Suppressor macrophage treated with lipopolysaccharide for 1 hour (primary cell): ENCODE measurements at places on chromosomes 12 and 14.

DNA sequence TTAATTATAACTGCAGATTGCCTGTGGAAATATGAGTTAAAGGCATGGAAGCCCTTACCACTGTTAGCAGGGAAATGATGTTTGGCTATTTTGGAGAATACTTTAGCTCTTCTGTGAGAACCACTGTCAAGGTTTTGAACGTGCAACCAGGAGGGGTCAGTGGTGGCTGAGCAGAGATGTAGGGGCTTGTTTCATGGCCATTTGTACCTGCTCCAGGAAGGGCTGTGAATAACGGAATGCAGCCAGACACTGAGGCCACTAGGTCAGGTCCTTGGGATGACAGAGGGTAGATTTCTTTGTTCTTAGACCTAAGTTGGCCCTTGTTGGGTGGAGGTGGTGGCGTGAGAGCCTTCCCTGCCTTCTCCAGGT, 8.3 kb downstream of the TRAF3 start:
- DNase-seq = no peak

- DNase-seq = no peak
Observed at GRCh38 chr14:77102154-77102553, 4.1 kb downstream of the CIPC start.

GRCh38 chr14:37843954-37844607, 248.7 kb downstream of the TTC6 start:
- no peak for DNase-seq

DNA sequence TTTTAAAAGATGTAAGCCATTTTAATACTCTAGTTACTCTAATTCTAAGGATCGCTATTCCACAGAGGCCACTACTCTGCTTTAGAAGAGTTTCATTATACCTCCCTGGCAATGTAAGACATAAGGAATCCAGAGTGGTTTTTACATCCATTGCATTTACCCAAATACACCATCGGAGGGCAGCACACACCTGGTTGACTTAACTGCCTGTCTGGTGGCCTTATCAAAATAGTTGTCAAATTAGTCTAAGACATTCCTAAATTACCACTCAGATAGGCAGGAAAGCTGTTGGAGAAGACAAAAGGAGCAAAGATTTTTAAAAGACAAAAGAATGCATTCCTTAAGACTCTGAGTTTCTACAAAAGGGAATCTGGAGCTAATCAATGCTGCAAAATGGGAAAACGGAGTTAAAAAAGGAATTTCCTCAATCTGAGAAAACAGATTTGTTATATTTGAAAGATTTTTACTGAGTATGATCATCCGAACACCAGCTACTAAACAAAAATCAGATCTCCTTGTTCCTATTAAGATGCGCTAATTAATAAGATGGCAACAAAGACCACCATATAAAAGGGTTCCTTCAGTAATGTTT, 33.8 kb upstream of the FGD4 start:
- DNase-seq = peak; percentile 73

GRCh38 chr14:65961004-65961403, 525.2 kb upstream of the CCDC196 start:
- peak; percentile 87 for DNase-seq
